ENCODE measurements at places on chromosomes 11 and 22.

DNA sequence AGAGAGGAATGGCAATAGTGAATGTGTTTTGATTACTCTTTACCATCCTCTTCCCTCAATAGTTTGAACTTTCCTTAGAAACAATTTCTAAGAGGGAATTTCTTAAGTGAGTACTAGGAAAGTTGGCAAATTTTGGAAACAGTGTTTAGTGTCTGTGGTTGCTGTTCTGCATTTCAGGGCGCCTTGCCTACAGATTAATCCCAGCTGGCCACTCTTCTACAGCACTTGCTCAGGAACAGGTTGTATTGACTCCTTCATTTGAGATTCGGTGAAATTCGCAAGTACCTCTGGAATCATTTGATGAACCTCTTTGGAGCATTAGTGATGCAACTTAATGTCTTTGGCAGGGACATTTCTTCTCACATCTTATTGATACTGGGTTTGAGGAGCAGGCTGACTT is 28.3 kb downstream of the JAM3 start:
- no peak for DNase-seq

- DNase-seq, result no peak
These were observed 922 bp downstream of the HNRNPUL2 start for GRCh38 chr11:62726156-62726914.

- no peak for DNase-seq
These were observed 885.6 kb downstream of the BRD1 start for GRCh38 chr22:48941903-48942575.

- DNase-seq, result no peak
These were observed 33.5 kb upstream of the FCHSD2 start for GRCh38 chr11:73175551-73176144.

- no peak for DNase-seq
These were observed 29.9 kb downstream of the KRTAP5-5 start for GRCh38 chr11:1659506-1659905.

DNA sequence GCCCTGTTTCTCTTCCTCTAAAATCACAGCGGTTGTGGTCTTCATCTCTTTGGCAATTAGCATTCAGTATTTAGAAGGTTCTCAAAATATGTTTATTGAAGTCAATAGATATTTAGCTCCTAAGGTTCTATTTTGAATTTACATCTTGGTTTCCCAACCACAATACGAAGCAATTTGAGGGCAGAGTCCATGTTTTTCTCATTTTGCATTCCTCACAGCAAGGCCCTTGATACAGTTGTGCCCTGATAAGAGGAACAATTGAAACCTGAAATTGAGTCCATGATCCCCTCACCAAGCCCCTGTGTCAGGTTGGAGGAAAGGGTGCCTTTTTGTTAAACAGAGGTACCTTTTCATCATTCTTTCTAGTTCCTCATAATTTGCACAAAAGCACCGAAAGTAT is 131.5 kb downstream of the CCDC81 start:
- DNase-seq, result no peak

DNA sequence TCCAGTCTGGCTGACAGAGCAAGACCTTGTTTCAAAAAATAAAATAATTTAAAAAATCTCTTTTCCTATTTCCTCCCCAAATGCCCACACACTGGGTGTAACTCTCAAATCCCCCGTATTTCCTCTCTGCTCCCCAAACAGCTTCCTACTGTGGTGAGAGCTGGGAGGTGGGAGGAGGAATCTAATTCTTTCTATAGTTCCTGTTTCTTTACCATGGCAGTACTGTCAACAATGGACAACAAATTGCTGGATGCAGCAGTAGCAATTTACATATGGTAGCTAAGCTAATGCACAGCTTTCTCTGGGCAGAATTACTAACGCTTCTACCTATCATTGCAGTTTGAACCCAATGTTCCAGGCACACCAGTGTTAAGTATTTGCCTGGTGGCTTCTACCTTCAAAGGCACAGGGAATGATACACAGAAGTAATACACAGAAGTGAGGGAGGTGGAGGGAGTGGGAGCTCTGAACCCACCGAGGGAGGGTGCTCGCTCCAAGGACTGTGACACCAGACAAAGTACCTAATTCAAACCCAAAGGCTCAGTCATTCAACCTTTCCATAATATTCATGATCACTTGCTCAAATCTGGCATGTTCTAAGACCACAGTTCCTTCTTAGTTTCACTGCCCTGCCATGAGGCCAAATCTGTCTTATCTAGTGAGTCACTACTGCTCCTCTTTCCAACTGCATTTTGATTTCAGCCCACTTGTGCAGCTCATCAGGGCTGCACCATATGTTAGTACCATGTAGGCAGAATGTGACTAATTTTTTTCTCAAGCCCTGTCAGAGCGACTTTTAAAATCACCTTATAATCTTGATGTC is 37.9 kb downstream of the CELF1 start:
- DNase-seq, result no peak

All from GM12891 (cell line).